SIG-M5 (cell line): ENCODE measurements at places on chromosomes 2 and 18.

GRCh38 chr2:19020144-19021099, 338.0 kb downstream of the OSR1 start:
- no peak for DNase-seq

GRCh38 chr18:48074929-48075706, 144.7 kb upstream of the SMAD2 start:
- no peak for DNase-seq

DNA sequence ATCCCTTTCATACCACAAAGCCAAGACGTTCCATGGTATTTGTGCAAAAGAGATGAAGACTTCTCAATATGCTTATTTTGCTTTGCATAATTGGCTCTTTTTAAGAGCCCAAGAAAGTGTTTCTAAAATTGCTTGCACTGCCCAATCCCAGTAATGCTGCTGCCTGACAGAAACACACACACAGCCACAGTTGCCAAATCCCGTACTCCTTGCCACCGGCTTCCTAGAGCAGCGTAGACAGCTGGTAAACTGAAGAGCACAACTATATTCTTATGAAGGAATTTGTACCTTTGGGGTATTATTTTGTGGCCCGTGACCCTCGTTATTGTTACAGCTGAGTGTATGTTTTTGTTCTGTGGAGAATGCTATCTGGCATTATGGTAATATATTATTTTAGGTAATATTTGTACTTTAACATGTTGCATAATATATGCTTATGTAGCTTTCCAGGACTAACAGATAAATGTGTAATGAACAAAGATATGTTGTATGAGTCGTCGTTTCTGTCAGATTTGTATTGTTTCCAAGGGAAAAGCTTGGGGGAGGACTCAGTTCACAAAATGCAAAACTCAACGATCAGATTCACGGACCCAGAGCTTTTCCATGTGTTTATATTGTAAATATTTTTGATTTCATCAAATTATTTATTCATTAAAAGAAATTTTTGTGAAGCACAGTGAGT, 202.9 kb upstream of the RAB12 start:
- DNase-seq: no peak

GRCh38 chr2:8661736-8662135, 20.1 kb upstream of the ID2 start:
- no peak for DNase-seq

DNA sequence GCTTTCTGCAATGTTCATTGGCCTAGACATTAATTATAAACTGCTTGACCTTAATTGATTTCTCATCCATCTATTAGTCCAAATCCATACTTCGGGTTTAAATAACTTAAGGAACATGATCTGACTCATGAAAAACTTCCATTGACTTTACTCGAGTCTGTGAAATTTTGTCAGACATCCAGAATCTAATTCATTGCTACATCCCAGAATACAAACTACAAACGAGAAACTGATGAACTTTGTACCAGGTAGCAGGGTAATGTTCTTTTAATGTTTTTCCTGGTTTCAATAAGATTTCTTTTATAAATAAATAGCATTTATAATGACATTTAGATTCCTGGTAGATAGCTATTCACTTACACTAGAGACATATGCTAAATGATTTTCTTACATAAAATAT, 36.0 kb upstream of the IKZF2 start:
- DNase-seq: no peak

DNA sequence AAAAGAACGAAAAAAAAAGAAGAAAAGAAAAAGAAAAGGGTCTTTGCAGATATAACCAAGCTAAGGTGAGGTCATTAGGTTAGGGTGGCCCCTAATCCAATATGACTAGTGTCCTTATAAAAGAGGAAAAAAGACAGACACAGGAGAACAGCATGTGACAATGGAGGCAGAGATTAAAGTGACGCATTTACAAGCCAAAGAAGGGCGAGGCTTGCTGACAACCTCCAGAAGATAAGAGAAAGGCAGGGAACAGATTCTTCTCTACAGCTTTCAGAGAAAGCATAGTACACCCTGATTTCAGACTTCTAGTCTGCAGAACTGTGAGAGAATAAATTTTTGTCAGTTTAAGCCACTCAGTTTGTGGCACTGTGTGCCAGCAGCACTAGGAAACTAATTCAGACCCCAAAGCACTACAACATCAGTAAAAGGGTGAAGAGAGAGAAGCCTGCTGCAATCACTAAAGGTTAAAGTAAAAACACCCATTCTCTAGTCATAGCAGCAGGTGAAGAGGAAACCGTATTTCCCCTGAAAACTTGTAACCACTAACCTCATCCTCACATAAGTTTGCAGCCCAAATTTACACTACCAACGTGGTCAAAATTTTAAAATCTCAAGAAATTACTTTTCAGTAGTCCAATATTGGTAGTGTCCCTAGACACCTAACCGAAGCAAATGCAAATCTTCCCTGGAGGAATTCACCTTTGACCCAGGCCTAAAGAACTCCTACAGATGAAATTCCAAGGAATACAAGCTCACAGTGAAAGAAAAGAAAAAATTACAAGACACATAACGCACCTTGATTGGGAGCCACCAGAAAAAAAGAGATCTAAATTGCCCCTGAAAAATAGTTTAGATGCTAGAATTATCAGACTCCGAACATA, 17.5 kb downstream of the REEP1 start:
- DNase-seq: no peak

DNA sequence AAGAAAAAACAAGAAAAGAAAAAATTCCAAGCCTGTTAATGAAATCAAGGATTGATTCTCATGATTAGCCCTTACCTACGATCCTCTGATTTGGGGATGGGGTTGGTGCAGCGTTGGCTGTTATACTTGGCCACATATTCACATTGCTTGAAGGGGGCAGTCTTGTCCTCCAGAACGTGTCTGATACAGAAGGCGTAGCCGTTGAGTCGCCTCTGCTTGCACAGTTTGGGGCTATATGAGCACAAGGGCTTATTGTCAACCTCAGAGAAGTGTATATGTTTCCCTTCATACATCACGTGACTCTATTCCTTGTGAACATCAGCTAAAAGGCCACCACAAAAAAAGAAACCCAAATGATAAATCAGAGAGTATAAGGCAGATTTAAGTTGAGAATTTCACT, 23.2 kb downstream of the INO80D start:
- DNase-seq: no peak

DNA sequence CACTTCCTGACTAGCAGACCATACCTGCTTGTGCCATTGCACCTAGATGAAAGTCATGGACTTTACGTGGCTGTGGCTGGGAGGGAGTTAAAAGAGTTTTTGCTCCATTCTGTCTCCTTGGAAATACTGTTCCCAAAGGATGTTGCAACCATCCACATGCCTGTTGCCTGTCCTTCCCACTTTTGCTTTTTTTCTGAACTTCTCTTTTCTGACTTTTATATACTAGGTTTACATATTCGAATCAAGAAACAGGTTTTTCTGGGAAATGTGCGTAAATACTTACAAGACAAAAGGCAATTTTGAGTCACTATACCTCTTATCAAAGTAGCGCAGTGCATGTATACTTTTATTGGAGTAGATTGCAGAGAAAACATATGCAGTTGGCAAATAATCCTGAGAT, 244.8 kb downstream of the PRKCE start:
- no peak for DNase-seq

GRCh38 chr2:71665168-71666093, 212.1 kb downstream of the DYSF start:
- no peak for DNase-seq

- DNase-seq: no peak
These were observed 128.7 kb downstream of the RNF144A start for GRCh38 chr2:7045601-7046590.

DNA sequence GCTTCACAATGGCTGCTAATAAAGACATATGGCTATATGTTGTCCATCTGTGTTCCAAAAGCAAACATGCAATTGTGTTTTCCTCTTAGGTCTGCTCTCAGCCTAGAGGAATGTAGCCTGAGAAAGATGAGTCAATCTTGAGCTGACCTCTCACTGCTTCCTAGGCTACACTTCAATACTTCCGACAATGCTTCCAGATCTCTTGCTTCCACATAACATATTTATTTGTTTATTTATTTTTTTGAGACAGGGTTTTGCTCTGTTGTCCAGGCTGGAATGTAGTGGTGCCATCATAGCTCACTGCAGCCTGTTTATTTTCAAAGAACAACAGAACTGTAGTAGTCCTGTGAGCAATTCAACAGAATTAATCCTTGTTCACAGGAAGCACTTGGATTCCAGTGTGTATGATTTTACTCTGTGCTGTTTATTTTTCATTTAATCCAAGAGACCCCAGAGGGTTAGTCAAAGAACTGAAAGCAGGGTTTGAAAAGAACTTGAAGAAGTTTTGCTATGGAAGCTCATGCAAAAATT, 437.9 kb downstream of the TXNL1 start:
- no peak for DNase-seq

DNA sequence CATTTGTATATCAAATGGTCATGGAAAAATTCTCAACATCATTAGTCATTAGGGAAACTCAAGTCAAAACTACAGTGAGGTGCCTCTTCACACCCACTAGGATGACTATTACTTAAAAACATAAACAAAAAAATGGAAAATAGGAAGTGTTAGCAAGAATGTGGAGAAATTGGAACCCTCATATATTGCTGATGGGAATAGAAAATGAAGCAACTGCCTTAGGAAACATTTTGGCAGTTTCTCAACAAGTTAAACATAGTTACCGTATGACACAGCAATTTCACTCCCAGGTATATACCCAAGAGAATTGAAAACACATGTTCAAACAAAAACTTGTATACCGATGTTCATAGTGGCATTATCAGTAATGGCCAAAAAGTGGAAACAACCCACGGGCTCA, 18.1 kb upstream of the CYP26B1 start:
- no peak for DNase-seq

DNA sequence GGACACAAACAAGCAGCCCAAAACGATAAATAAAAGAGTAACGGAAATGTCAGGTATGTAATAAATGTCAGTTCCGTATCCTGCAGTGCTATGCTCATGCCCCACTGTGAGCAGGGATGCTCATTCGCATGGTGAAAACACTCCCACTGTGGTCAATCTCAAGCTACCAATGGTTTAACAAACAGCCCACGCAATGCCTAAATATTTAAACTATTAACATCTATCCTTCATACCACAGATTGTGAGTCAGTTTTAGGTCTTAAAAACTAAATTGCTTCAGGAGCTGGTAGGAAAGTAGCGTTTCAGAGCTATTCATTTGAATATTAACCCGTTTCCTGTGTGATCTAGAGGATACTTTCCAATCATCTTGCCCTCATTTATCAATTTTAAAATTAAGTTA, 207.4 kb downstream of the TCF4 start:
- DNase-seq: no peak

DNA sequence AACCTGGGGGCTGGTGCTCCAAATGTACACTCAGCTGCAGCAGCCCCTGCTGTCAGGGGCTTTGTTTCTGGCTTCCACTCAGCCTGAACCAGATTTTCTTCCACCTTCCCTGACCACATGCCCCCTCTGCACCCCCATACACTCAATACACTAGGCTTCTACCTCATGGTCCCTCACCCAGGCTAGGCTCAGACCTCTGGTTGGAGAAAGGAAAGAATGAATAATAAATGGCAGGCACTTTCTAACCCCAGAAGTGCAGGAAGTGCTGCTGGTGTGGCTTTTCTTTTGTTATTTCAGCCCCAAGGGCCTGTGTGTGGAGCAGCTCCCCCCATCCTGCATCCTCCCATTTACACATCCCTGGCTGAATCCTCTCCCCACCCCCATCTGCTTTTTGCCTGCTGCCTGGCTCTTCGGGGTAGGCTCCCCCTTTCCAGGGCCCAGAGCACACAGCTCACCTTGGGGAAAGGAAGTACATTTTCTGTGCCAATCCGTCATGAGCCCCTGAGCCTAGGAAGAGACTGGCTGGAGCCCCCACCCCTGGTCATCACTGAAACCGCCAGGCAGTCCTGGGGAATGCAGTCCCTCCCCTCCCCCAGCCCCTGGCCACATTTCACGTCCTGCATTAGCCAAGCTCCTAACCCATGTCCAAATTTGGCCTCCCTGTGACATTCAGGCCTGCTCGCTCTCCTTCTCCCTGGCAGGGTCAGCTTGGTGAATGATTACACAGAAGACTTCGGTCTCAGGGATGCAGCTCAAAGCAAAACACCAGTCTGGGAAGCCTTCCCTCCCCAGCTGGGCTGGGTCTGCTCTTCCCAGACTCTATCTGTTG, 2.6 kb downstream of the DYSF start:
- no peak for DNase-seq

DNA sequence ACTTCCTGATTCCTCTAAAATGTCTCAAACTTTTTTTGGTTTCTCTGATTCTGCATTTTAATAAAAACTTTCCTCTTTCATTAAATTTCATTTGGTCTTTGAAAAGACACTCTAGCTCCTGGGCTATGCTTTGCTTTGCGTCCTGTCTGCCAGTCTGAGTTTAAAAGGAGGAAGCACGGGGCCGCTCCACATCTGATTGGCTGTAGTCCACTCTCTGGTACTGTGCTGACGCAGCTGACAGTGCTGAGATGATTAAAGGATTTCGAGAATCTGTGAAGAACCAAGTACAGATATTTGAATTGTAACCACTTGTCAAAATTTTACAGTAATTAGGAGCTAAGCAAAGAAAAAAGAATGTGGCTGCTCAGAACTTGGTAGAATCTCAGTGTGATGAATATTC, 199.6 kb upstream of the HNMT start:
- no peak for DNase-seq
